ENCODE measurements at places on chromosomes 2 and 18.
A peak's percentile ranks its signal among the peaks of the same experiment; 100 is the strongest.

DNA sequence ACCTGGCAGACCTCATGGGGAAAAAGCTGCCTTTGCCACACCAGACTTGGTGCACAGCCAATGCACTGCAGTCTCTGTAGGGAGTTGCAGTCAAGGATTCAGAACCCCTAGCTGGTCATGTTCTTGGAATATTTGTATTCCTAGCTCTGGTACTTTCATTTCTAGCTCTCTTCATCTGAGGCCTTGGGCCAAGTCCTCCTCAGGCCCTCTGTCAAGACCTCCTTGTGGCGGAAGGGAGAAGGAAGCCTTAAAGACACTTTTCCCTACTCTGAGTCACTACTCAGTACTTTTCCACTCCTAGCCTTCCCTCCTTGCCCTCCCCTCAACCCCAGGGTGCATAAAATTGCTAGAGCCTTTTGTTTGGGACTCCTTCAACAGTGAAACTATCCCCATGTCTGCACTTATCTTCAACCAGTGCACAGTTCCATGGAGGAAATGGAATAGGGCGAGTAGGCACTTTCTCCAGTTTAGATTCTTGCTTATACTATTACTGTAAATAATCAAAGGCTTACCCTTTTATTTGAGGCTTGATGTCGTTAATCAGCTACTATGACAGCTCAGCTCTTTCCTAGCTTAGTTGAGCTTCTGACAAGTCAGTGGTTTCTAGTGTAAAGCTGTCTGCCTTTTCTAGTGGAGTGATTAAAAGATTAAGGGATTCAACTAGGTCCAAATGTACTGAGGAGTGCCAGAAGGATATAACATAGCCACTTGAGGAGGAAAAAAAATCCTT is 15.8 kb downstream of the M1AP start:
- peak; percentile 8 for DNase-seq

DNA sequence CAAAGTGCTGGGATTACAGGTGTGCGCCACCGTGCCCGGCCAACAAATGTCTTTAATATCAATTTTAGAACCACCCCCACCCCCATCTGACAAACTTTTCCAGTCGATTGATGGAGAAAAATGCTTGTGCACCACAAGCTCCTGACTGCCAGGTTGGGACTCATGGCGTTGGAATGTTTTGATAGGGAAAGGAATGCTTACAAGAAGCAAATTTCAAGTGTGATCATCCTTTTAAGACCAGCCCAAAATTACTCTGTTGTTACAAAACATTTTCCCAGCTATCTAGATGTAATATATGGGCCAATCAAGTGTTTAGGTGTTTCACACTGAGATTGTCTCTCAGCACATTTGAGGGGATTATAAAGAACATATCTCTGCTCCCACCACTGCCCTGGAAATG is 45.2 kb downstream of the UBXN4 start:
- peak; percentile 90 for DNase-seq

DNA sequence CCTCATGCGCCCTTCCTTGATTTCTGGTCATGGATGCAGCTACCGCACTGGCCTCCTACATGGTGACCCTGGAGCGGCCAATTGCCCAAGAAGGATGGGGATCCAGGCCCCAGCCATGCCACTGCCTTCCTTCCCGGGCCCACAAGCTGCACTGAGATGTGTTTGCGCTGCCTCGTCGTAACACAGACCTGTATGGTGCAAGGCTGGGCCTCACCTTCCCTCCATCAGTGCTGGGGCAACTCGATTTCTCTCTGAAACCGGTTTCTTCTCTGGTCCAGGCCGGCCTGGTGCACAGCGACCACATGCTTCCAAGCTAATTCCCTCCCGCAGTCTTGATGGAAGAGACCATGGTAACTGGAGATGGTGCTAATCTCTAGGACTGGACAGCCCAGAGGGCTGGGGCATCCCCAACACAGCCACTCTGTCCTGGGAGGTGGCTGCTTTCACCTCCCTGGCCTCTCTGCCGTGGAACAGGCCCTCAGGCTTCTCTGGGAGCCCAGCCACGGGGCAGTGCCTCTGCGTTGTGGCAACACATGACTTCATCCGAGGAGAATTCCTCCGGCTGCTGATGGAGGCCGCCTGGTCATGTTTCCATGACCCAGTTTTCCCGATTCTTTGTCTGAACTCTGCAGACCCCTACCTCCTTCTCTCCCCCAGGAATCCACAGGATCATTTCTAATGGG is 184.2 kb downstream of the GLI2 start:
- DNase-seq, result peak; percentile 69

DNA sequence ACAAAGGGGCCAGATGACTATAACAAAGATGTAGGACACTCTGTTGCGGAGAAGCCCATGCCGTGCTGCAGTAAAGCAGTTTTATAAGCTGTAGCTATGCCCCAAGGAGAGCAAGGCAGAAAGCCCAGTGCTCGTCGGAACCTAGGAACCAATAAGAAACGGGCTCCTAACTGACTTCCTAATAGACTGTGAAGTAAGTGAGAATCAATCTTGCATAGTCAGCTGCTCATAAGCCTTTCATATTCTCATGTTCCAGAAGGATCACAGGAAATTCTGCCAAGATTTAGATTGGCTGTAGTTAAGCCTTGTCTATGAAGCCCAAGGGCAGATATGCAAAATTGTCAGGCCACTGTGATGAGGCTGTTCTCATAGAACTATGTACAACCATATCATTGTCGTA is 98.4 kb downstream of the RTTN start:
- no peak for DNase-seq

GRCh38 chr2:105254531-105255210 is 13.1 kb downstream of the GPR45 start:
- DNase-seq, result no peak

DNA sequence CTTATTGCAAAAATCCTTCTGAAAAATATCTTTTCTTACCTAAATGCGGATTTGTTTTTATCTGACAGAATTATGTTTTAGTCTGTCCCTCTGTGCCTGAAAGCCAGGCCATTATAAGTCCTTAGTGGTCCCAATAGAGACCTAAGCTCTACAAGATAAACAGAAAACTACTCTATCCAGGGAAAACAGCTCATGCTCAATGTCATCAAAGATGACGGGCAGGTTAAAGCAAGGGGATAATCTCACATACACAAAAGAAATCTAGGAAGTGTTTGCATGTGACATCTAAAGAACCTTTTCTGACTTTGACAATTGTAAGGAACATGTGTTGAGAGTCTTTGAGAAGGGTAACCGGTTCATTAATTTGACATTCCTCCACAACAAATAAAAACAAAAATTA is 741.1 kb upstream of the ID2 start:
- no peak for DNase-seq

GRCh38 chr2:3498783-3499394 is 20.4 kb downstream of the ADI1 start:
- no peak for DNase-seq

- DNase-seq, result peak; percentile 81
These were observed 23.4 kb upstream of the GLI2 start for GRCh38 chr2:120712180-120712681.

- peak; percentile 58 for DNase-seq
These were observed 122.3 kb downstream of the LYPD6B start for GRCh38 chr2:149160701-149161217.

GRCh38 chr18:54387631-54388030 is 29.9 kb downstream of the C18orf54 start:
- DNase-seq, result peak; percentile 18

GRCh38 chr18:58847383-58848071 is 17.1 kb upstream of the ZNF532 start:
- no peak for DNase-seq

- no peak for DNase-seq
These were observed 164.3 kb upstream of the ARL4C start for GRCh38 chr2:234661175-234661574.

- peak; percentile 79 for DNase-seq
These were observed 18.7 kb upstream of the ACVR1 start for GRCh38 chr2:157894694-157895435.

- no peak for DNase-seq
These were observed 36.0 kb downstream of the LBH start for GRCh38 chr2:30267161-30267975.

- DNase-seq, result no peak
These were observed 28.7 kb upstream of the ZEB2 start for GRCh38 chr2:144548532-144549191.

DNA sequence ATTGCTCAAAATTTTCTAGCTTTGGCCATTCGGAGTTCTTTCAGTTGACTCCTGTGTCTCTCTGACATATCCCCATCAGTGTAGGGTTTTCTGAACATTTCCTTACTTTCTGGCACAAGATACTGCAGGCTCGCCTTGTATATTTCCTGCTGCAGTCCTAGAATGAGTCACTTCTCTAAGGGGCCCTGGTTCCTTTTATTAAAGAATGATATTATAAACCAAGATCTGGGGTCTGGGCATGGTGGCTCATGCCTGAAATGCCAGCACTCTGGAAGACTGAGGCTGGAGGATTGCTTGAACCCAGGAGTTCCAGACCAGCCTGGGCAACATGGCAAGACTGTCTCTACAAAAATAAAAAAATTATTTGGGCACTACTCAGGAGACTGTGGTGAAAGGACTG is 3.0 kb upstream of the RPL37A start:
- DNase-seq, result peak; percentile 68

- DNase-seq, result no peak
These were observed 2.8 kb downstream of the FZD5 start for GRCh38 chr2:207766697-207767460.

DNA sequence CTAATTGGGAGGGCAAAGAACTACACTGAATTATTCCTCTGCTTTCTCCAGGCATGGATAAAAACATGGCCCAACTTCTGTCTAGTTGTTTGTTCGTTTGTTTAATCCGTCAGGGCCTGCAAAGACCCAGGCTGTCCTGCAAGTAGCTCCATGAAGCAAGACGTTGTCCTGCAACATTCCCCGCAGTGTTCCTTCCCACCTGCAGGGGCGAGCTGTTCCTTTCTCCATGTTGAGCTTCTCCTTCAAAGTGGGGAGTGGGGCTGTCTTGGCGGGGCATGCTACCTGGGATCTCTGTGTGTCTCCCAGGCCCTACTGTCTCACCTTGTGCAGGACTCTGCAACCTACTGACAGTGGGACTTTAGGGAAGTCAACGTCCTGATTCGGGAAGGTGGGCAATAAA is 264.0 kb upstream of the SMIM21 start:
- DNase-seq, result no peak

GRCh38 chr18:28065031-28065792 is 111.7 kb downstream of the CDH2 start:
- DNase-seq, result peak; percentile 97

GRCh38 chr2:237411683-237412423 is 2.1 kb downstream of the COL6A3 start:
- DNase-seq, result peak; percentile 55

GRCh38 chr2:45862843-45863242 is 211.4 kb downstream of the PRKCE start:
- peak; percentile 21 for DNase-seq

All from fibroblast of skin of right quadriceps (primary cell).